ENCODE measurements at places on chromosomes 16 and 17.

DNA sequence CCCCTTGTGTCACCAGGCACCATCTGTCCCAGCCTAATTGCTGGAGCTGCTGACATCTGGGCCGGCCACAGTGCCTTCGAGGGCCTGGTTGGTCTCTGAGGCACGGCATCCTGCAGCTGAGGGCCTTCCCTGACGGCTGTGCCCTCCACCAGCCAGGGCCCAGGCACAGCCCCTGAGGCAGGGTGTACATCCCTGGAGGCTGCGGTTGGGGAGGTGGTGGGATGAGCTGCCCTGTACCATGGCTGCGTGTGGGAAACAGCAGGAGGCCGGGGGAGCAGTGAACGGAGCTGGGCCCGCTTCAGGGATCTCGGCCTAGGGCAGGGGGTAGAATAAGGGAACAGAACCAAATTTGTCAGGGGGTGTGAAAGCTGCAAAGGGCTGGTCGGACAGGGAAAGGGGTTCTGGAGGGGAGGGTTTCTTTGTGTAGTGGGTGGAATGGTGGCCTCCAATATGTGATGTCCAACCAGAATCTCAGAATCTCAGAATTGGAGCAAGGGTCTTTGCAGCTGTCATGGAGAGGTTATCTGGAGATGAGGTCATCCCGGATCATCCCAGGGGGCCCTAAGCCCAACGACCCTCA lies 10.0 kb upstream of the SLC38A10 start:
- DNase-seq: no peak

DNA sequence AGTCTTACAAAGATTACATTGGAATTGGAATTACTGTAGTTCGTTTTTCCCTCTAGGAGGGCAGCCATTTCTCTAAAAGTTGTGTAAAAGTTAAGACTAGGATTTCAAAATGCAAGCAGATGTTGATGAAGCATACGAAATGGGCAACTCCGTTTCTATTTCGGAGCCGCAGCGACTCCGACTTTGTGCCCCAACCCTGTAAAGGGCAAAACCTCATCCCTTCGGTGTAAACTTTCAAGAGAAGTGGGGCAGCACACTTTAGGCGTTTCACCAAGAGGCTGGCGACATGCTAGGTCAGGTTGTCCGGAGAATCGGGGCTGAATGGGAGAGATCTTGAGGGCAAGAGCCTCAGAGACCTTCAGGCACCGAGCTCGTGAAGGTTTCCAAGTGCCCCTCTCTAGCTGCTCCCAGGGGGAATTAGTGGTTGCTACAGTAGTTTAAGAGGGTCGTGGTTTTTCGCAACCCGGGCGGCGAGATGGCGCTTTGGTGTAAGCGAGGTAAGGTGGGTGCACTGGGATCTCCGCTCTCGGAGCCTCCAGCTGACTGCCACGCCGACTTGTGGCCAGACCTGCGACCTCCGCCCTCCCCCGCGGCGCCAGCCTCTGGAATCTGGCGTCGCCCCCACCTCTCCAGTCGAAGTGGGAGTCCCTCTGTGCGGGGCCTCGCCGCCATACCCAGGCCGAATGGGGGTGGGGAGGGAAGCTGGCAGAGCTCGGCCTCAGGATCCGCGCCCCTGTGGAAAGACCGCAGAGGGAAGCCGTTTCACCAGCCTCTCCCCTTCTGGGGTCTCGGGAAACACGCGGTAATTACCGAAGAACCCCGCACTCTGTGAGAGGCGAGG lies 1.0 kb upstream of the HEXIM2 start:
- peak; percentile 53 for DNase-seq

- DNase-seq: peak; percentile 82
Observed at GRCh38 chr17:4728124-4728523, 3.1 kb upstream of the MED11 start.

GRCh38 chr17:7686222-7687071 lies 843 bp downstream of the TP53 start:
- peak; percentile 86 for DNase-seq

DNA sequence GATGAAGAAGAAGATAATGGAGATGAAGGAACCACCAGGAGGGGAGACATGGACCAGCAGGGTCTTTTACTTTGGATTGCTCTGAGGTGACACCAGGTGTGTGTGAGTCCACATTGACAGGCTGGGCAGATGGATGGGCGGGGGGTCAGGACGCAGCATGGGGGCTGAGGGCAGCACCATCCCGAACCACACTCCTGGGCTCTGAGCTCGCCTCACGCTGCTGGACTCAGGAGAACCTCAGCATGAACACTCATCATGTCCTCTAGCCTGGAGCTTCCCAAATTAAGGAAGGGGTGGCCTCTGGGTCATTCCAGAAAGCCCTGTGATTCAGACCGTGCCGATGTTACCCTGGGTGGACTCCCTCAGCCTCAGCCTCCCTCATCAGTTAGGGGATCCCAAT lies 50.4 kb upstream of the MAP3K14 start:
- no peak for DNase-seq

- no peak for DNase-seq
Observed at GRCh38 chr16:66899310-66899944, 19.1 kb downstream of the PDP2 start.

- no peak for DNase-seq
Observed at GRCh38 chr17:72306037-72306436, 185.2 kb downstream of the SOX9 start.

DNA sequence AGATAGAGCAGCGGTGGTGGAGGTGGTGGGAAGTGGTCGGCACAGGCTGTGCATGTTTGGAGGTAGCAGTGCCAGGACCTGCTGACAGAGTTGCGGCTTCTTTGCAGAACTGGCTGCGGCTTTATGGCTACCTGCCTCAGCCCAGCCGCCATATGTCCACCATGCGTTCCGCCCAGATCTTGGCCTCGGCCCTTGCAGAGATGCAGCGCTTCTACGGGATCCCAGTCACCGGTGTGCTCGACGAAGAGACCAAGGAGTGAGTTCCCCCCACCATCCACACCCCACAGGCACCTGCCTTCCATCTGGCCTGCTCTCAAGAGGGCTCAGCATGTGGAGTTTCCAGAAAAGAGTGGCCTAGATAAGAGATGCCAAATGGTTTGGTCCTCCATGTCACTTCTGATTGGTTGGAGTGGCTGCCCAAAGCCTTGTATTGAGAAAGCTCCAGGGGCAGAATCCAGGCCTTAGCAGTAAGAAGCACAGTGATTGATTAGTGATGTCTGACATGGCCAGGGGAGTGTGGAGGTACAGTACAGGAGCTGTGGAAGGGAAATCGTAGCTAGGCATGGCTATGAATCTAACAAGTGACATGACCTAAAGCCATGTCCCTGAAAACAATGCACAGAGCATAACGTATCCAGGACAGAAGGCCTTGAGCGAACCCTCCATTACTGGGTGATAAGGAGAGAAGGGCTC lies 12.0 kb downstream of the MMP15 start:
- no peak for DNase-seq

- DNase-seq: no peak
Observed at GRCh38 chr17:77503916-77504651, 363.3 kb downstream of the SEC14L1 start.

- DNase-seq: no peak
Observed at GRCh38 chr16:86726340-86726739, 148.0 kb downstream of the FOXL1 start.

GRCh38 chr17:72332367-72332766 lies 211.5 kb downstream of the SOX9 start:
- peak; percentile 31 for DNase-seq

DNA sequence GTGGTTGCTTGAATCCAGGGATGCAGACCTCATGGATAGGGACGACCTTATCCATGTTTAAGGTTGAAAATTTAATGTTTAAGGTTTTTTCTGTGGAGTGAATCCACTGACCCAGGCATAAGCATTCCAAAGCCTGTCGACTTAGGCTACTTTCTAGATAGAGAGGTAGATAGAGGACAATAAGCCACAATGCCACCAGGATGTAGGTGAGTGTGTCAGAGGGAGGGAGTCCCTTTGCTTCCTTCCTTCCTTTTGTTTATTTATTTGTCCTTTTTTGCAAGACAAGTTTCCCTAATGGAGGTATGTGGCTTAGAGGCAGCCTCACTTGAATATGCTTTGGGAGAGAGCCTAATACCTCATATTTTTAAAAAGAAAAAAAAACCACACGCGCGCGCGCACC lies 834.2 kb upstream of the SOX9 start:
- no peak for DNase-seq

GRCh38 chr16:56776562-56776961 lies 46.6 kb downstream of the NUP93 start:
- DNase-seq: no peak

- DNase-seq: no peak
Observed at GRCh38 chr17:44996304-44996703, 28.2 kb upstream of the C1QL1 start.

DNA sequence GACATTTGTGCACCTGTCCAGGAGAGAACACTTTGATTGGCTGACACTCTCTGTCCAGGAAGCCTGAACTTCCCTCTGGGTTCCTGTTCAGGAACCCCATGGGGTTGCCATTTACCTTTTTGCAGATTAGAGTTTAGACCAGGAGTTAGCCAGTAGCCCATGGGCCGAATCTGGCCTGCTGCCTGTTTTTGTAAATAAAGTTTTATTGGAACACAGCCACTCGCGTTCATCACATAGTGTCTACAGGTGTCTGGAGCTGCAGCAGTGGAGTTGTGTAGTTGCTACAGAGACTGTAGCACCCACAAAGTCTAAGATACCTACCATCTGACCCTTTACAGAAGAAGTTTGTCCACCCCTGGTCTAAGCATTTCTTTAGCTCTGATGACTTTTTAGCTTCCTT lies 70.9 kb downstream of the ABCC1 start:
- DNase-seq: no peak
